Suppressor macrophage treated with lipopolysaccharide for 1 hour (primary cell): ENCODE measurements at places on chromosomes 3 and 15.

DNA sequence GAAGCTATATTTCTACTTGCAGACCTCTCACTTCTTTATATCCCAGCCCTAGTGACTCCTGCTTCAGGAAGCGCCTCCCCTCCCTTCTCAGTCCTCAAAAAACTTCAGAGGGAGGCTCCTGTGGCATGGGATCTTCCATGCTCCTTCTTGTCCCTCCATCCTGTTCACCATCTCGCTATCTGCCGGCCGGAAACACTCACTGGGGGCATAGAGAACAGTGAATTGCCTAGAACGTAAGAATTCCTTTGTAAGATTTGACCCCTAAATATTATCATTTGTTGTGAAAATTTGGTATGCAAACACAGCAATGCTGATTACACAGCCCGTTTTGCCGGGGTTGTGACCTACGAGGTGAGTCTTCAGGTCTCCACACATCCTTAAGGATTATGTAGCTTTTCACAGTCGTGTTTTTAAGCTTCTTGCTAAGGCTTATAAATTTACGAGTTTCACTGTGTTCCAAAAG lies 218.7 kb upstream of the ATP10A start:
- no peak for DNase-seq

- DNase-seq, result peak; percentile 82
These were observed 6.5 kb upstream of the PLSCR1 start for GRCh38 chr3:146550743-146551510.

- DNase-seq, result no peak
These were observed 97.6 kb upstream of the PSMD6 start for GRCh38 chr3:64120876-64121275.

- no peak for DNase-seq
These were observed 44.4 kb upstream of the PSMD6 start for GRCh38 chr3:64067506-64068346.

GRCh38 chr3:194775731-194776130 lies 90.0 kb downstream of the FAM43A start:
- DNase-seq, result no peak
